DMS153 (cell line): ENCODE measurements at places on chromosomes 7 and 10.
A peak's percentile ranks its signal among the peaks of the same experiment; 100 is the strongest.

- peak; percentile 85 for DNase-seq
Observed at GRCh38 chr7:94289071-94289470, 105.6 kb upstream of the COL1A2 start.

GRCh38 chr10:97483506-97483905, 14.7 kb downstream of the MMS19 start:
- DNase-seq, result no peak

DNA sequence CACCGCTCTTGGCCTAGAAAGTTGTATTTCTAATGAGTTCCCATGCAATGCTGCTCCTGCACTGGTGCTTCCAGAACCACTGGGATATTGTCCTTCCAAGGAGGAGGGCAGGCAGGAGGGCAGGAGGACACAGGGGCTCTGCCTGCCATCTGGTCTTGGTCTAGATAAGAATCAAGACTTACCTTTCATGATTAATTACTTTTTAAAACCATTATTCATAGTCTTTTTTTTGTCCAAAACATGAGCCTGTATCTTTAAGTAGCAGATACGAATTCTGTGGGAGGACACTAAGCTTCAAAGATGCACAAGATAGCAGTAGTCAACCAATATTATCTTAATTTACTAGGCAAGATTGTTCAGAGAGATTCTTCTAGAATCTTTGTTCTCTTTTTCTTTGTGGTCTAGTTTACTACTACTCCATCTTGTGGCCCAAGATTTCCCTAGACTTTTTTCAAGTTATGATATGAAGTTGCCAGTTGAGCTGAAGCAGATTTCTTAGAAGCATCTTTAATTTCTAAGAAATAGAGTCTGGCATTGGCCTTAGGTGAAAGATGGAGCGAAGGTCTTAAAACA, 57.6 kb downstream of the RBM33 start:
- no peak for DNase-seq

- DNase-seq, result no peak
Observed at GRCh38 chr7:70044525-70044924, 446.2 kb downstream of the AUTS2 start.

GRCh38 chr7:117127585-117128168, 174.4 kb downstream of the ST7 start:
- DNase-seq, result peak; percentile 32

DNA sequence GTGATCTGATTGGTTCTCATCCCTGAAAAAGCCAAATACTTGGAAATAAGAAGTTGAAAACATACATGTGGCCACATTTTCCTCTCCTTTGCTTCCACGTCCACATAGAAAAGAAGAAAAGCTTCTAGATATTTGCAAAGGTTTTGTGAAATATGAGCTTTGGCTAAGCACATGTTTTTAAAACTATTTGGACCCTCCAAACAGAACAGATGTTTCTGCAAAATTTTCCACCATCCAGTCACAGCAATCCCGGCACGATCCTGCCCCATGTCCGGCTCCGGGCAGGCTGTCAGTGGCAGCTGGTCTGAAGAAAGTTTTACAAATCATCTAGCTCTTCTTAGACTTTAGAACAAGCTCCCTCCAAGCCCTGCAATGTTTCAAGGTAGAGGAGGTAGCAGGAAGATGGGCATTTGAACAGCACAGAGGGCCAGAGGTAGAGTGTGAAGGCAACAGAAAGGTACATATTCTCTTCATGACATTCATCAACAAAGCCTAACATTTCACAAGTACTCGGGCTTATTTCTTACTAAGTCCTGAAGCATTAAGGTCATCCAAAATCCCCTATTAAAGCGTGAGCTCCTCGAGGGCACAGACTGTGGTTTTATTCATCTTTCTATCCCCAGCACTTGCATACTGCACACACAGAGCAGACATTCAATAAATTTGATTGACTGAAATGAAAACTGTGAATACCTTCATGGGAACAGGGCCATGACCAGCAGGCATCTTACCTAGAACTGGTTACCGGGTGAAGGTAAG, 110.1 kb downstream of the JAZF1 start:
- no peak for DNase-seq

GRCh38 chr10:69684020-69684980, 54.3 kb downstream of the FAM241B start:
- DNase-seq, result no peak

DNA sequence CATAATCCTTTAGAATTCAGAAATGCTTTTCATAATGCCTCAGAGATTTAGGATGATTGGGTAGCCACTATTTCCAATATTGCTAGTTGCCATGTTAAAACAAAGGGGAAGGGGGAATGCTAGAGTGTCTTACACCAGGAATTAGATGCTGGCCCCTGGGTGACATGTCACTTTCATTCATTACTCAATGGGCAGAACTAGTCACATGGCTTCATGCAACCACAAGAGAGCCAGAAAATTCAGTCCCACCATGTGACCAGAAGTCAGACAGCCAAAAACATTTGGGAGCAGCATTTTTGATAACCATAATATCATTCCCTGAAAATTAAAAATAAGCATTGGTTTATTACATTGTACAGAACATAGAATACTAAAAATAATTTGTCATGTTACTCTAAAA, 81.2 kb downstream of the CREB5 start:
- DNase-seq, result no peak

DNA sequence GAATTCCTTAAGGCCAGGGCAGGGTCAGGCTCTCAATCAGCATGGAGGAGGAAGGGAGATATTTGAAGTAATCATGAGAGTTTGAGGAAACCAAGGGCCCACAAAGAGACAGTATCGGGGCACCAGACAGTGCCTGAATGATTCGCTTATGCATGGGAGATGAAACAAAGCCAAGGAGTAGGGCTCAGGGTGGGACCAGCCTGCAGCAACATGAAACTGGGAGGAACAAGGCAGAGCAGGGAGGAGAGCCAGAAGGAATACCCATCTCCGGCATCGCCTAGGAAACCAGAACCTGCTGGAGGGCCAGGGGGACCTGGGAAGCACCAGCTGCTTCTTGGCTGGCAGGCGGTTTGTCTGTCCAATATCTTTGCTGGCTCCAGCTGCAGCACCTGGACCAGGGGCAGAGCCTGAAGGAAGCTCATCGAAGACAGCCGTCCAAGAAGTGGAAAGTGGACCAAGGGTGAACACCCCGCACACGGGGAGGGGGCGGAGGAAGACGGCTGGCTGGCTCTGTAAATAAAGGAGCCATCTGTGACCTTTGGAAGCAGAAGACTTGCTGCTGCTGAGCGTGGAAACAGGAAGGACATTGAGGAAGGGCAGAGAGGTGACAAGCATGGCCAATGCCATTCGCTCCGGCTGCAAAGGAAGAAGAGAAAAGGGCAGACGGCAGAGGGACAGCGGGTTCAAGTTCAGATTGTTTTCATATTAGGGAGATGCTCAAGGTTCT, 34.4 kb upstream of the ECHDC3 start:
- no peak for DNase-seq

DNA sequence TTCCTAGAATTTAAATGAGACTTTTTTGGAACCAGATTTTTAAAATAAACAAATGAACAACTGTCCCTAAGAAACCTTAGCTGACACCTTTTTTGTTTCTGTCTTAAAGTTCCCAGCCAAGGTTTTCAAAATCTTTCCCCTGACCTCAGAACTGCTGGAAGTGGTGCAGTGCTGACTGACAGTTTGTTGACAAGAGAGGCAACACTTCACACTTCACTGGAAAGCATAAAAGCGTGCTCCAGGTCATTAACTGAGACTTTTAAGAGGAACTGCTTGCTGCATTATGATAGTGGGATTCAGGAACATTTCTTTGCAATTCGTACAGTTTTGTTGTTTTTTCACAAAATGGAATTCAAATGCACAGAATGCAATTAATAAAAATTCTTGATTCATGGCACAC, 36.2 kb downstream of the SYPL1 start:
- DNase-seq, result no peak

DNA sequence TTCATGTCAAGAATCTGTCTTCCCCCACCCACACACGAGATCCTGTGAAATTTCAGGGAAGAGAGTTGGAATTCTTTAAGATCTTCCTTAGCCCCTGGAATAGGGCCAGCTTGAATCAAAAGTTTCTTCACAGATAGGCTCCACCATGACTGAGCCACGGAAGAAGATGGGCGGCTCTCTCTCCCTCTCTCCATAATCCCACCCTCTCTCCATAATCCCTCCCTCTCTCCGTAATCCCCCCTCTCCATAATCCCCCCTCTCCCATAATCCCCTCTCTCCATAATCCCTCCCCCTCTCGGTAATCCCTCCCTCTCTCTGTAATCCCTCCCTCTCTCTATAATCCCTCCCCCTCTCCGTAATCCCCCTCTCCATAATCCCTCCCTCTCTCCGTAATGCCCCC, 20.4 kb downstream of the SHH start:
- DNase-seq, result no peak

DNA sequence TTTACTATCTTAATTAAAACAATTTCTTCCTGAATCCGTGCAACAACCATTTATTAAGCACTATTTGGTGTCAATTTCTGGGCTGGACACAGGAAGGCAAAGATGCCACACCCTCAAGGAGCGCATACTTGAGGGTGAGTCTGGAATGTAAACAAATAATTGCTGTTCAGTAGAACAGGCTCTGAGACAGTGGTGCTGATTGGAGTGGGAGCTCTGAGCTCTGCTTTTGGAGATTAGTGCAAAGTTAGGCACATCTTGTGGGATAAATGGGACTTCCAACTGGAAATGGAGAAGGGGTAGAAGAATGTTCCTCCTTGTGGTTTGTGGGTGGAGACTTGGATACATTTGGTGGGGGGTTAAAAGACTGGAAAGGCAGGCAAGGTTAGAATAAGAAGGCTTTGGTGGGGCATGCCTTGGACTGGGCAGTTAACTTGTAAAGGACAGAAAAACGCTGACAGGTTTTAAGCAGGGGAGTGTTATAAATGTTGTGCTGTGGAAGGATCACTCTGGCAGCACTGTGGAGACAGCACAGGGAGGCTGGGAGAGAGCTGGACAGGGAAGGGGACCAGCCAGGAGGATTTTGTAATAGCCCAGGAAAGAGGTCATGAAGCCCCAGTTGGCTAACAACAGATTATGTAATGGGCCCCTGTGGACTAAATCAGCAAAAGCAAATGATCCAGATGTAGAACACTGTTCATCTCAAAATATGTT, 80.7 kb downstream of the ZNF365 start:
- DNase-seq, result no peak
